ENCODE measurements at places on chromosomes 4 and X. TPM values are rescaled to one million over a fixed set of nuclear protein-coding genes. Genes with fewer than 3 reads are reported as not detected.
A peak's percentile ranks its signal among the peaks of the same experiment; 100 is the strongest.

DNA sequence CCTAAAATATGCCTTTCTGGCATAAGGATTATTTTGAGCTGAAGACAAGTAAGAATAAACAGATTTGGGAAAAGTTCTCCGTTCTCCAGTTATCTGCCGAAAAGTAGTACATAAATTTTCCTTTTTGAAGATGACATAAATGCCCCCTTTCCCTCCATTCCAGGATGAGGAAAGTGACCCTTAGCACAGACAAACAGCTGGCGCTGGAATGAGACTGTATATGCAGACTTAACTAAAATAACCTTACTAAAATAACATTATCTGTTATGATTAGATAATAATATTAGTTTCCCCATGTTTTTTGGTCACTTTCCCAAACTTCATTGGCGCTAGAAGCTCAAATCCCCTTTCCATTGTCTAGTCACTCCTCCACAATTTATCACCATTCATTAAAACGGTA, 21.5 kb downstream of the PDGFC start:
- no peak for DNase-seq

GRCh38 chr4:27628609-27629008, 768.0 kb downstream of the STIM2 start:
- no peak for DNase-seq

ARMCX6 gene
- 20.5 TPM for total RNA-seq

TRPC5OS gene
- not detected for total RNA-seq

DNA sequence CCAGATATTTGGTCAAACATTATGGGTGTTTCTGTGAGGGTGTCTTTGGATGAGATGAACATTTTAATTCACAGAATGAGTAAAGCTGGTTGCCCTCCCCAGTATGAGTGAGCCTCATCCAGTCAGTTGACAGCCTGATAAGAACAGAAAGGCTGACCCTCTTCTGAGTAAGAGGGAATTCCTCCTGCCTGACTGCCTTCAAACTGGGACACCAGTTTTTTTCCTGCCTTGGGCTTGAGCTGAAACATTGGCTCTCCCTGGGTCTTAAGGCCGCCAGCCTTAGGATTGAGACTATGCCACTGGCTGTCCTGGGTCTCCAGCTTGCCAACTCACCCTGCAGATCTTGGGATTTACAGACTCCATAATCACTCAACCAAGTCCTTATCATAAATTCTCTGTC, 14.5 kb upstream of the MAML3 start:
- no peak for DNase-seq

KCND1 gene
- total RNA-seq: 0.51 TPM

SORCS2 gene
- 0.22 TPM for total RNA-seq

GRCh38 chrX:70554081-70554480, 109.4 kb downstream of the DLG3 start:
- peak; percentile 2 for DNase-seq

GRCh38 chr4:128571747-128572146, 237.8 kb upstream of the JADE1 start:
- peak; percentile 82 for DNase-seq

DNA sequence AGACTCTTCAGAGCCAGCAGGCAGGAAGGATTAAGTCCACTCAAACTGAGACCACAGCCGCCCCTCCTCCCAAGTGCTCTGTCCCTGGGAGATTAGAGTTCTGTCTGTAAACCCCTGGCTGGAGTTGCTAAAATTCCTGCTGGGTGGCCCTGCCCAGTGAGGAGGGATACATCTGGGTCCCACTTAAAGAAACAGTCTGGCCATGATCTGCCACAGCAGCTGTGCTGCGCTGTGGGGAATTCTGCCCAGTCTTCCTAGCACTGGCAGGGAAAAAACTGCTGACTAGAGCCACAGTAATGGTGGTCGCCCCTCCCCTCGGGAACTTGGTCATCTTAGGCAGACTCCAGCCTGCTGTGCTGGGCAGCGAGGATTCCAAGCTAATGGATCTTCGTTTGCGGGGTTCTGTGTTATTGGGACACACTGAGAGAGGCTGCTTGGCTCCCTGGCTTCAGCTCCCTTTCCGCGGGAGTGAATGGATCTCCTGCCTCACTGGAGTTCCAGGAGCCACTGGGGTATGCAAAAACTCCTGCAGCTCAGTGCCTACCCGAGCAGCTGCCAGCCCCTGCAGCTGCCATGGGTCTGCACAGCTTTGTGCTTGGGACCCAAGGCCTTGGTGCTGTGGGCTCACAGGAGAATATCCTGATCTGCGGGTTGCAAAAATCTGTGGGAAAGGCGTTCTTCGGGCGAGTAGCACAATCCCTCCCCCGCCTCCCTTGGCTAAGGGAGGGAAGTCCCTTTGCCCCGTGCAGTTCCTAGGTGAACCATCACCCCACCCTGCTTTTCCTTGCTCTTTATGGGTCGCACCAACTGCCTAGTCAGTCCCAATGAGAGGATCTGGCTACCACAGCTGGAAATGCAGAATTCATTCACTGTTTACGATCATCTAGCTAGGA, 15.7 kb downstream of the ZXDB start:
- DNase-seq: no peak

DNA sequence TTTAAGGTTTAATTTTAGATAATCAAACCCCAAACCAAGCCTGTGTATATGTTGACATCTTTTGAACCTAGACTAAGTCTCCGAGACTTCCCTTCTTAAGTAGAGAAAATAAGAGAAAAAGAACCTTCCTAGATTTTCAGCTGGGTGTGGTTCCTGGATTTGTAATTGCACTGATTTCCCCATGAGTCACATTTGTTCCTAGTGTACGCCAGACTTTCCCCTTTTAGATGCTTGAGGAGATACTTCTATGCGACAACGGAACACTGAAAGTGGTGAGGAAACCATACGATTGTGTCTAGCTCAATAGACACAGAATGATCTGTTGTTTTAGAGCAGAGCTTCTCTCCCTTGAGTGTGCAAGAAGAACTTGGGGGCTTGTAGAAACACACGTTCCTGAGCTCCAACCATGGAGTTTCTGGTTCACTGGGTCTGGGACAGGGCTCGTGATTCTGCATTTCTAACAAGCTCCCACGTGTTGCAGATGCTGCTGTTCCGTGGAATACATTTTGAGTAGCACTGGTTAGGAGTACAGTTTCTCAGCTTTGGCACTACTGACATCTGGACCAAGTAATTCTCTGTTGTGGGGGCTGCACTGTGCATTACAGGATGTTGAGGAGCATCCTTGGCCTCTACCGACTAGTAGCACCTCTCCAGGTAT, 87.1 kb downstream of the AMELX start:
- no peak for DNase-seq

DNA sequence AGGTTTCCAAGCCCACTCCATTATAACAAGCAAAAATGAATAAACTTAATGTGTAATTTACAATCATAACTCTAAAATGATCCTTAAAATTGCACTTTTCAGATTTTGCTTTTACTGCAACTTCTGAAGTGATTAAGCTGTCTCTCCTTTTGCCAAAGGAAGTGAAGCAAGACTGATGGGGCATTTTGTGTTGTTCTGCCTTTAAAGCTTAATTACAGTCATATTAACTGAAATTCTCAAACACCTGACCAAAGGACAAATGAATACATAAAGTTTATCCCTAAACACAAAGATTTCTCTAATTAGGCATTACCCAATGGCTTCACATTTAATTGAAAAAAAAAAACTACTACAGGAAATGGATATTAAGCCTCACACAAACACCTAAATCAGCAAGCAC, 101.8 kb downstream of the ATP11C start:
- DNase-seq: no peak

DNA sequence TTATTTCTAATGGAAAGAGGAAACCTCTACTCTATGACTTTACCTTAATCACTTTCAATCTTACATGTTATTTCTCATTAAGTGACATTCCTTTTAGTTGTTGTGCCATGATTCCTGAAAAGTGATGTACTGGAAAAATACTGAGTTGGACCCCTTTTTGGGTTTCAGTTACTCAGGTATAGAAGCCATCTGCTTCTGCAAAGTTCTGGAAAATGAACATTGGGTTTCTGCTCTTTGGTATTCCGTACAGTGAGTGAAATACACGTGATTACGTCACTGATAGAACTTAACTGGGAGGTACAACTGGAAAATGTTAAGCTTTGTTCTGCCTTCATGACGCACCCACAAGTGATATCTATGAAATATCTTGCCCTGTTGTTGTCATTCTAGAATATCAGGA, 114.7 kb downstream of the MID1 start:
- no peak for DNase-seq

- no peak for DNase-seq
Measured at GRCh38 chr4:184510401-184510800, 36.1 kb upstream of the IRF2 start.

SULT1B1 gene
- total RNA-seq: not detected

GRCh38 chr4:140151699-140152012, 2.3 kb downstream of the MAML3 start:
- no peak for DNase-seq

AMER1 gene
- 1.6 TPM for total RNA-seq

DNA sequence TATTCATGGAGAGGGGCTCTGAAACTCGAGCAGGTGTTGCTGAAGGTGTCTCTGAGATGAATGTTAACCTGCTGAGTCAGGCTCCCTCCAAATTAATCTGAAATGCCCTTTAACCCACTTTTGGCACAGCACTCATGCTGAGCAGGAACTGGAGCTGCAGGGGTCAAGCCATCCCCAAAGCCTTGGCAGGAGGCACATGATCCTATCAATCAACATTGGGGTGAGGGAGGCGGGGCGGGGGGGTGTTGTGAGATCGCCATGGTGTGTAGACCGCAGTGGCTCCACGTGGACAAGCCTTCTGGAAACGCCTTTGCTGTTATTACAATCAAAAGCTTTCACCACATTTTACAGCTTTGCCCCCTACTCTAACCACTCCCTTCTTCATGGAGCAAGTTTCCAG, 16.5 kb downstream of the ENPP6 start:
- DNase-seq: no peak

CAPN6 gene
- 0.36 TPM for total RNA-seq

- peak; percentile 75 for DNase-seq
Measured at GRCh38 chr4:8419222-8420041, 21.1 kb downstream of the ACOX3 start.

- DNase-seq: no peak
Measured at GRCh38 chr4:182213004-182213403, 30.2 kb upstream of the TENM3 start.

GRCh38 chr4:152565333-152565732, 29.4 kb upstream of the FBXW7 start:
- DNase-seq: no peak

GRCh38 chrX:110374559-110374958, 15.9 kb downstream of the RTL9 start:
- no peak for DNase-seq

DNA sequence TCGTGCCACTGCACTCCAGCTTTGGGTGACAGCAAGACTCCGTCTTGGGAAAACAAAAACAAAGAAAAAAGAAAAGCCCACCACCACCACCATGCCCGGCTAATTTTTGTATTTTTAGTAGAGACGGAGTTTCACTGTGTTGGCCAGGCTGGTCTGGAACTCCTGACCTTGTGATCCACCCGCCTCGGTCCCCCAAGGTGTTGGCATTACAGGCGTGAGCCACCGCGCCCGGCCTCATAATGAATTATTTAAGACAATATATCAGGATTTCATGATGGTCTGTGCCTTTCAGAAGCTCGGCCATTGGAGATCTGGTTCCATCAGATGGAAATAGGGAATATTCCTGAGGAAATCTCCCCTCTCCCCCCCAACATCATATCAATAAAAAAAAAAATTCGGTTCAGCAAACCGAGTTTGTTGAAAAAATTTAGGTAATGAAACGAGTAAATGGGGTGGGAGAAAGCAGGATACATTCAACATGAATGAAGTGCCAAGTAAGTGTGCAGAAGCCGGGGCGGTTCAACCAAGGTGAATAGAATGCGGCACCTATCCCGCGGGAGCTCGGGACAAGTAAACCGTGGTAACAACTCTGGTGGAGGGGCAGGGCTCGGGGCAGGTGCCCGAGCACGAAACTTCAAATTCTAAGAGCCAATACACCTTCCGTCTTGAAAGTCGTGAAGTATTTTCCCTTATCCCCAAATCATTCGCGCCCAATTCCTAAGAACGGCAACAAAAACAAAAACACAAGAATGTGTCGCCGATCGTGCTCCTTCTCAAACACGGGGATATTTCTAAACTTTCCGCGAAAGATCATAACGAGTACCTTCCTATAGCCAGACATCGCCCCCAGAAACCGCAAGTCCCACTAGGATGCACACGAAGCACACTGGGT, 773 bp upstream of the TXLNG start:
- no peak for DNase-seq

NLGN4X gene
- total RNA-seq: 0.69 TPM

GRCh38 chr4:2833671-2834000, 10.0 kb upstream of the ADD1 start:
- DNase-seq: no peak

DNA sequence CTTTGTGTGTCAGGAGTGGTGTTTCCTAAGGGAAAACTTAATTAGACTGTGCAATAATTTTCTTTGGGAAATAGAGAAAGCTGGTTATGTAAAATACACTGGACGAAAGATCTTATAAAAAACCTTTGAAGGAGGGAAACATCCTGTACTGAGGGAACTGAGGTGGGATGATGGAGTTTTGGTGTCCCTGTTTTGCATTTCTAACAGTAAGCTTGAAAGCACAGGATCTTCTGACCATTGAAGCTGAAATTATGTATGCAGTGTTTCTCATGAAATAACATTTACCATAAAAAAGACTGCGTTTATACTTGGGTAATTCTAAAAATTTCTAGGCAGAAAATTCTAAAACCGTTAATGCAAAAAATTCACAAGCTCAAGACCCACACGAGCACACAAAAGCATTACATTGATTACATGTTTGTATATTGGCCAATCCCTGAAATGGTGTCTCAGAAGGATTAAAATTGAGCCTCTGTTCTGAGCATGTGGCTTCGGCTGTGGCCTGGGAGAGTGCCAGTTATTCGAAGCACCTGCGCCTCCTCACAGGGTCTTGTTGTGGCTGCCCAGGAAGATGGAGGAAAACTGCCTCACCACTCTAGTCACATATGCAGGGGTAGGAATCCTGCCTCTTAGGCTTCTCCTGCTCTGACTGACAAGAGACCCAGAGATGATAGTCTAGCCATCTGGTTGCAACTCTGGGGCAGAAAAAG, 49.5 kb downstream of the JADE3 start:
- no peak for DNase-seq

SPANXN5 gene
- not detected for total RNA-seq

DNA sequence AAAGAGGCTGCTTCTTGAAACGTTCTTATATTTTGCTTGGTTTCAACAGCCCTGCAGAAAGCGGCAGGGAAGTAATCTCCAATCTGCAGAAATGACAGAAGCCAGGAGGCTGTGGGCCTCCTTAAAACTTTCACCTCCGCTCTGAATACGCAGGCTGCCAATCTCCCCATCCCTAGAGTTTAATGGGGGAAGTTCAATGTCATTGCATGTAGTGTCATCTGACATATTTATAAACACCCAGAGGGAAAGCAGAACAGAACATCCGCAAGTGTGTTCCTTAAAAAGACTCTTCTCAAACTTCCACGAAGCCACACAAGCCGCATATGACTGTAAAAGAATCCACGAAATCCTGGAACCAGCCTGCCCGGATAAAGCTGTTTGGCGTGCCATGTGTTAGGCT, 148.8 kb upstream of the TBL1X start:
- DNase-seq: no peak

STK32B gene
- total RNA-seq: 4.2 TPM

DOCK11 gene
- total RNA-seq: 4.3 TPM

- DNase-seq: no peak
Measured at GRCh38 chr4:181148470-181148869, 1094.7 kb upstream of the TENM3 start.

GRCh38 chr4:82903737-82904136, 3.2 kb downstream of the THAP9 start:
- DNase-seq: no peak

- DNase-seq: no peak
Measured at GRCh38 chrX:120244395-120244734, 6.2 kb upstream of the ZBTB33 start.

GRCh38 chr4:71052716-71053115, 59.3 kb downstream of the DCK start:
- no peak for DNase-seq
